RPMI8226 (cell line): ENCODE measurements at places on chromosomes 4 and X.

DNA sequence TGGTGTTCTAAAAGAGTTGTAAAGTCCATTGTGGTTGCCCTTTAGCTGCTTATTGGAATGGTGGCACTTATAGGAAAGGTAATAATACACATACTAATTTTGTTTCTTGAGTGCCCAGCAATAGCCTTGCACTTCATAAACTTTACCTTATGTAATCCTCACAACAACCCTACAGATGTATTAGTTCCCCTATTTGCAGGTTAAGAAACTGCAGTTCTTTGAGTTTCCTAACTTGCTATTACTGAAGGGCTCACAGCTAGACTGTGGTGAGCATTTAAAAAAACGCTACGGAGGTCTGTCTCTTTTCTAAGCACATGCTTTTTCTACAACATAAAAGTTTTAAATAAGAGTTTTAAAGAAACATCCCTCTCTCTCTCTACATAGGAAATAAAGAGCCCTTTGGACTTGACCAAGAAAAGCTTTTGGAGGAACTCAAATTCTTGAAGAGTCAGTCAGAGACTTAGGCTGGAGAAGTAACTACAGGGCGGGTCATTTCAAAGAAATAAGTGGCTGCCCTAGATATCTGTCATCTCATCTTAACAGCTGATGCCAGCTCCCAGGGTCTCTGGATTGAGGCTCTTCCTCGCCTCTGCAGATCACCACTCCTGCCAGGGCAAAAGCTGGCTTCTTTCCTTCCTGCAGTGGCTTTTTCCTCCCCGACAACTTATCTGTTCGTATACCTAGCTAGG is 42.0 kb upstream of the FBXW7 start:
- DNase-seq: no peak

- DNase-seq: no peak
Observed at GRCh38 chr4:56791316-56791715, 30.2 kb downstream of the SPINK2 start.

DNA sequence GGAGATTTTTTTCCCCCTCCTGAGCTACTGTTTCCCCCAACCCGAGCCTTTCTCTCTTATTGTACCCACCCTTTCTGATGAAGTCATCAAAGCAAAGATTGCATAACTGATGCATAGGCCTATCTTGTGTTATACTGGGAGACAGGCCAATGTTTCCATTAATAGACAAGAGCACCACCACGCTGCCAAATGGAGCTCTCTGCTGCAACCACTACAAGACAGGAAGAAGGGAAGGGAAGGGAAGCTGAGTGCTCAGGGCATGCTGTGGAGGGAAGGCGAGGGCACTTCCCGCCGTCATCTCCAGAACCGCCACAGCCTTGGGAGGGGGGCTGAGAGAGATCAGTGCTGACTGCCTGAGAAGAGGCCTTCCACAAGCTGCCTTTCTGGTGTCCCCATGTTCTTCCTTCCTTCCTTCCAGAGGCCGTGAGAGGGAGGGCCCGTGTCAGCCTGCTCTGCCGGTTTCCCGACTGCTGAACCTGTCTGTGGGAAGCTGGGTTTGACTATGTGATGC is 75.0 kb downstream of the MGST2 start:
- DNase-seq: peak; percentile 15

DNA sequence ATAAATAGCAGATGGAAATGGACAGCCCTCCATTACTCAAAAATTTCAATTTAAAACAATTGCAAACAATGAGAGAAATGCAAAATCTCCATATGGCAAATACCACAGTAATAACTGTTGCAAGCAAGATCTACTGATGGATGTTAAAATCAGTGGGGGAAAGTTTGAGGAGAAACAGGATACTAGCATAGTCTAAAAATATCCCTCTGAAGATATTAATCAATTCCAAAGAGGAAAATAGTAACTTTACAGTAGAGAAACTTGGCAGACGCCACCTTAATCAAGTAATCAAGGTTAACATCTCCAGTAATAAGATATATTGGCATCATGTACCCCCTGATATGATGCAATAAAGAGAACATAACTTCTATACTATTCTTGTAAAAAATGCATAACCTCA is 344.8 kb downstream of the ZNF674 start:
- no peak for DNase-seq

GRCh38 chrX:30865612-30866011 is 23.4 kb downstream of the TAB3 start:
- no peak for DNase-seq
